CD4-positive, alpha-beta T cell treated with Interleukin-1 beta for 1 hour (primary cell): ENCODE measurements at places on chromosomes 7 and 10.
A peak's percentile ranks its signal among the peaks of the same experiment; 100 is the strongest.

- no peak for DNase-seq
These were observed 37.1 kb upstream of the GDF10 start for GRCh38 chr10:47262606-47263533.

GRCh38 chr10:91566115-91566514 is 66.8 kb downstream of the PPP1R3C start:
- no peak for DNase-seq

- no peak for DNase-seq
These were observed 546.6 kb downstream of the INHBA start for GRCh38 chr7:41156268-41156667.

- DNase-seq = no peak
These were observed 77.8 kb upstream of the NRP1 start for GRCh38 chr10:33412241-33412640.

DNA sequence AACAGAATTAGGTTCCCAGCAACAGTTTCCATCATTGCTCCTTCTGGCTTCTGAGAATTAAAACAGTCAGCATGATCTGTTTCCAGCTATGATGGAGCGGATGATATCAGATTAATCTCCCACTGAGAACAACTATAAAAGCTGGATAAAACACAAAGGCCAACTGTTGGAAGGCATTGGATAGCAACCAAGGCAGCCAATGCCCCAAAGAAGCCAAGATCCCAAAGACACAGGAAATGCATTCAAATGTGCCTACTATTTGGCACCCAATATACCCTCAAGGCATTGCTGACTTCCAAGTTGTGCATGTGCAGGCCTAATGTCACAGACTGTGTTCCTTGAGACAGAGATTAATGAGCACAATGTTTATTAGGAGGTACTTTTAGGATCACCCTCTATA is 259.3 kb downstream of the ARHGAP12 start:
- no peak for DNase-seq

GRCh38 chr7:93327006-93327633 is 95.0 kb downstream of the VPS50 start:
- DNase-seq = no peak

GRCh38 chr10:106076496-106076895 is 1088.0 kb downstream of the SORCS1 start:
- DNase-seq = no peak

DNA sequence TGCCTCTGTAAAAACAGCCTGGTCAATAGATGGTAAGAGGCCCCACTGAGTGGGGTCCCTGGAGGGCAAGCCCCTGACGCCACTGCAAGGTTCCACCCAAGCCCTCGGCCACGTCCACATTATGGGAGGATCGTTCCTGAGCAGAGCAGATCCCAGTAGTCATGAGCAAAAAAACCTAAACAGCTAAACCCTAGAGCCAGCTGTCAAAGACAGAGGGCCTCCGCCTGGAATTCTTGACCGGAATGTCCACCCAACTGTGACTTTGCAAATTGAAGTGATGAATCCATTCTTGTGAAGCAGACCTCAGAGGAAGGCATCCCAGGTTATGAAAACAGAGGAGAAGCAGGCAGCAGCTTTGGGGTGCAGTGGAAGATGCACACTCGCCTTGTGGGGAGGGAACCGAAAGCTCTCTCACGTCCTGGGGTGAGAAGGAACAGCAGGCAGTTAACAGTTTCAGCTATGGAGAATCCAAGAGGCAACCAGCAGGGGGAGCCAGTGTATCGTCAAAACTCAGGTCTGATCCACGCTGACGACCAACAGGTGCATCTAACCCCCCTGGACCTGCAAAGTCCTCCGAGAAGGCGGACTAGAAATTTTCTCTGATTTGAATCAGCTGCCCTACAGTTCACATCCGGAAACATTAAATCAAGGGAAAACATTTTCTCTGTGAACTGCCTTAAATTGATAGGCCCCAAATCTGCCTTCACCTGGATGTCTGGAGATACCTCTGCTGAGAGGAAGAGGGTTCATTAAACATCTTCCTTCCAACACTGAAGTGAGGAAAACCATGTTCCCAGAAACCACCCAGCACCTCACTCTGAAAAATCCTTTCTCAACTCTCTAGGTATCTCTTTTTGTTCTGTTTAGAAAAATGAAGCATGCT is 139.1 kb upstream of the PFKP start:
- peak; percentile 34 for DNase-seq

- no peak for DNase-seq
These were observed 35.3 kb upstream of the SLF2 start for GRCh38 chr10:100877461-100877850.

DNA sequence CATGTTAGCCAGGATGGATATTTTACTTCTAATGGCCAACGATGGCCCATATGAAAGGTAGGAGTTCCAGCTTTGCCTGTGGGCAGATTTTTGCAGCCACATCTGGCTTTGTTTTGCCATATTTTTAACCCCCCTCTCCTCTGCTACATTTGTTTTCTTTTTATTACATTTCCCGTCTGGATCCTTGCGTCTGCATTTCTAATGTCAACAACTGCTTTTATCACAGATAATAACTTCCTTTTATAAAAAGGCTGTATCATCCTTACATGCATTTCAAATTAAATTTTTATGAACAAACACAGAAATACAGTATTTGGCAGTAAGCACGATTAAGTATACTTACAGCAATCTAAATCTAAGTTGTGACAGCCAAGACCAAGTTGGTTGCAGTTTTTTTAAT is 156.0 kb downstream of the BAMBI start:
- no peak for DNase-seq

- DNase-seq = peak; percentile 37
These were observed 3.9 kb upstream of the NRF1 start for GRCh38 chr7:129607471-129608120.

DNA sequence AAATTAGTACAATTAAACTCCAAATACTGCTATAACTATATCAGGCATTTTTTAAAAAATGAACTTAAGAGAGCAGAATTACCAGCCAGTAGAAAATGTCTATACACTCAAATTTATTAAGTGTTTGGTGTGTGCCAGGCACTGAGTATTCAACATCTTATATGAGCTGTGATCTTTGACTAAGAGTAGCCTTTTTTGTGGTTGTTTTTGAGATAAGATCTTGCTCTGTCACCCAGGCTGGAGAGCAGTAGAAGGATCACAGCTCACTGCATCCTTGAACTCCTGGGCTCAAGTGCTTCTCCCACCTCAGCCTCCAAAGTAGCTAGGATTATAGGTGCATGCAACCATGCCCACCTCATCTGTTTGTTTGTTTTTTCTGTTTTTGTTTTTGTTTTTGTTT is 102.5 kb upstream of the CELF2 start:
- DNase-seq = no peak

DNA sequence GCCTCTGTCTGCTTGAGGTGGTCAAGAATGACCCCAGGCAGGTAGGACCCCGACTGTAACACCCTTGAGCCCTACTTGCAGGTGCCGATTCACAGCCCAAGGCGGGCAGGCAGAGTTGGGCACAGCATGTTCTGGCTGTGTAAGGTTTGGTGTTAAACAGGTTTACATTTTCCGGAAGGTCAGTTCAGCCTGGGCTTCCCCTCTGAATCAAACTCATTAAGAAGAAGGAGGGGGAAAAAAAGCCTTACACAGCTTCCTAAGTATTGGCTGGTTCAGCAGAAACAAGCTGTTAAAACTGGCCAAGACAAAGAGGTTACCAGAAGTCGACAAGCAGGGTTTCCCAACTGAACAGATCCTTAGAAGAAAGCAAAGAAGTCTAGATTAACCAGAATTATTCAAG is 132.7 kb downstream of the PRPF18 start:
- no peak for DNase-seq

GRCh38 chr7:35012160-35012559 is 25.1 kb downstream of the DPY19L1 start:
- DNase-seq = no peak

- DNase-seq = no peak
These were observed 56.7 kb downstream of the ITIH5 start for GRCh38 chr10:7610026-7610425.

- no peak for DNase-seq
These were observed 4.4 kb downstream of the VIM start for GRCh38 chr10:17232276-17232960.

DNA sequence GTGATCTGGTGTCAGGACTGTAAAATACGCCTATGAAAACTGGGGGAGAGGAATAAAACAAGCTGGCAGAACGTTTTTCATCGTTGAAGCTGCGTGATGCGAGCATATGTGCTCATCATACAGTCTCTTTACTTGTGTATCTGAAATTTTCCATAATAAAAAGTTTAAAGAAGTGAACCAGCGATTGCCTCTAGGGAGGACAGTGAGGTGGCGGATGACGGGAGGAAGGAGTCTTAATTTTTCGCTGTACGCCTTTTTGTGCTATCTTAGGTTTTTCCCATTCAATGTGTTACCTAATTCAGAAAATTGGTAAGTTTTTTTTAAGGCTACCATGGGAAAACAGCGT is 891 bp upstream of the WAPL start:
- DNase-seq = no peak

DNA sequence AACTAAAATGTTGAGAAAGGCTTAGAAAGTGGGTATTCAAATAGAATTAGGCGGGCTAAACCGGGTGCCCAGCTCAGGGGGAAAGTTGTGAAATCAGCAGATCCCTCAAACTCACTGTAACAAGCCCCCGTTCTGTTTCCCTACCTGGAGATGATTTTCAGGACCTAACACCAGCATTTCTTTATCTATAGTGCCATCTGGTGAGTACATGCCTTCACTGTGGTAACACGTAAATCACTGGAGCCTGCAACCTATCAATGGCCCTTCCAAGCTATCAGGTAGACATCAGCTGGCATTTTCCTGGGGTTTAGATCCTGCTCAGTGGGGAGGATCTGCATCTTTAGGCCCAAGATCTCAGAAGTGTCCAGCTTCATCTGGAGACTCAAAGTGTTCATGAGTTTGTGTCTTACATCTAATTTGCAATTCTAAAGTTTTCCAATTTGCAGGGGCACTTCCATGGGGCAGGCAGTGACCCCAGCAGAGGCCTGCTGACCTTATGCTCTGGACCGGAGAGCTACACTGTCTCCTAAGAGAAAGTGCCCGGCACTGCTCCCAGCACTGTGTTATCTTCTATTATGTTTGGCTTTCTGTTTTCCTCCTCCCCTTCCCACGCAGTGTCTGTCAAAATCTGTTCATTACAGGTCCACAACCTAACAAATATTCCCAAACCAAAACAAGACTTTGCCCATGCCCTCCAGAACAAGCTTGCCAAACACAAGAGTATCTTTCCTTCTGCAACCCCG is 132.5 kb downstream of the LSM5 start:
- no peak for DNase-seq

- no peak for DNase-seq
These were observed 7.4 kb downstream of the ITGB1 start for GRCh38 chr10:32950591-32951108.

- no peak for DNase-seq
These were observed 83.6 kb downstream of the MPP7 start for GRCh38 chr10:28219251-28219650.

GRCh38 chr7:13050703-13051102 is 363.3 kb downstream of the ARL4A start:
- DNase-seq = no peak

- DNase-seq = no peak
These were observed 15.6 kb downstream of the SNX10 start for GRCh38 chr7:26307226-26307625.

DNA sequence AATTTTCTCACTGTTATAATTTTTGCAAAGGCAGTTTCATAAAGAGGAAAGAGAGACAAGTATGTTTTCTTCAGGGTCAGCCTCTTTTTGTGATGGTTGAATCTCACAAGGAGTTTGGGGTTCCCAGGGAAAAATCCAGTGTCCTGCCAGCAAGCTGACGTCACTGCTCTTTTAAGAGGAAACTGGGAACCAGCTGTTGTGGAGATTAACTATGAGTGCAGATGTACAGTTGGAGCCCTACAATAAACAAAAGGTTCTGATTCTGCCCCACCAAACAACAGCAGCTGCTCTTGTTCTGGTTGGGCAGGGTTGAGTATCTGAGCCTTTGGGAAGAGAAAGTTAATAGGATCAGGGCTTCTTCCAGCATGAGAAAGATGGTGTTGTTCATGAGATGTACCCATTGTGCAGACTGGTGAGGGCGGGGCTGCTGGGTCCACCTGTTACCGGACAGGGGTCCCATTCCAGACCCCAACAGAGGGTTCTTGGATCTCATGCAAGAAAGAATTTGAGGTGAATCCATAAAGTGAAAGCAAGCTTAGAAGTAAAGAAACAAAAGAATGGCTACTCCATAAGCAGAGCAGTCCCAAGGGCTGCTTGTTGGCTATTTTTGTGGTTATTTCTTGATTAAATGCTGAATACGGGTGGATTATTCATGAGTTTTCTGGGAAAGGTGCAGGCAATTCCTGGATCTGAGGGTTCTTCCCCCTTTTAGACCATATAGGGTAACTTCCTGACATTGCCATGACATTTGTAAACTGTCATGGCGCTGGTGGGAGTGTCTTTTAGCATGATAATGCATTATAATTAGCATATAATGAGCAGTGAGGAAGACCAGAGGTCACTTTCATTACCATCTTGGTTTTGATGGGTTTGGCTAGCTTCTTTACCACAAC is 12.5 kb downstream of the PRF1 start:
- no peak for DNase-seq

DNA sequence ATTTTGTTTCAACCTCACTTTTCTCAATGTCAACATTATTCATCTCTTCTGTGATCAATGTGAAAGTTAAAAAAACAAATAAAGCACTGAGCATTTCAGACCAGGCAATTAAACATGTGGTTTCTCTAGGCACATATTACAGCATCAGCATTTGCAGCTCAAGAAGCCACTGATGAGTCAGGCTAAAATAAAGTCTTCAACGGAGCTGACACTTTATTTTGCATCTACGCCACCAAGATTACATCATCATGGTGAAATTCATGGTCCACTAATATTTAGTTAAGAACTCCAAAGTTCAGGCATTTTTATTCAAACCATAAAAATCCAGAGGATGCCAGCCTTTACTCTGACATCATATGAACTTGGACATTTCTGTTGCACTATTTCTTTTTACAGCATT is 33.0 kb downstream of the MAGI2 start:
- no peak for DNase-seq

- DNase-seq = no peak
These were observed 170.9 kb downstream of the RAMP3 start for GRCh38 chr7:45328403-45328981.

GRCh38 chr7:145692237-145692950 is 424.2 kb upstream of the CNTNAP2 start:
- no peak for DNase-seq
